Vagina (tissue), 2 donors: ENCODE measurements at places on chromosomes 3 and 15. TPM values are rescaled to one million over a fixed set of nuclear protein-coding genes. Genes with fewer than 3 reads are reported as not detected.

Gene GABRA5
- not detected for total RNA-seq

Gene NR2E3
- total RNA-seq: 0.98 TPM

Gene EXD1
- total RNA-seq: not detected

Gene ACKR4
- total RNA-seq: not detected

DNA sequence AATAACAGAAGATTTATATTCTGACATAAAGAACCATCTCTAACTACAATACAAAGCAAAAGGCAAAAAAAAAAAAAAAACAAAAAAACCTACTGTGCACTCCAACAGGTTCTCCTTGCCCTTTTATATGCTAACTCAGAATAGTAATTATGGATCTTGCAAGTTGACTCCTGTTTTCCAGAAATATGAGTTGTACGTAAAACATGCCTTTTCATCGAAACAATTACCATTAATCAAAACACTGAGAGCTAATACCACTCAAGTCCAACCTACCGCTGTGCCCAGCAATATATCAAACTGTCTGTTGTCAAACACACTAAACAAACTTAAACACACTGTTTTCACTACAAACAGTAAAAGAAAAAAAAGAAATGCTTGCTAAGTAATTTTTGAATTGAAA lies 389.8 kb downstream of the TBC1D5 start:
- H3K27me3 ChIP-seq: no peaks in the 10 kb centered on the region
- H3K4me3 ChIP-seq: no peak overlapping the region
- no peak for DNase-seq
- H3K27ac ChIP-seq: no peak overlapping the region
- peaks cover 36% of the 10 kb centered on the region for H3K4me1 ChIP-seq

DNA sequence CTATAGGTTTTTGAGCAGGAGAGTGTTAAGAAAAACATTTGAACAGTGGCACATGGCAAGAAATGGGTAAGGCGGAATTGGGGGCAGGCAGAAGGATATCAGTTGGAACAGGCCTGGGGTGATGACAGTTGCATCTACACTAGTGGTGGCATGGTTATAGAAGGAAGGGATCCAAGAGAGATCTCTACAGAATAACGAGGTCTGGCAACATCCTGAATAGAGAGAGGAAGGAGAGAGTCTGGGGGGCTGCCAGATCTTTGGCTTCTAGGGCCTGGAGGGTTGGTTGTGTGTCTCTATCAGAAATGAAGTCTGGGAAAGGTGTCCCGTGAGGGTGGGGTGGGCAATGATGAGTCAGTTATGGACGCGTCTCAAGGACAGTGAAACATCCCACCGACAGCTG lies 26.3 kb downstream of the FSTL1 start:
- H3K4me3 ChIP-seq: no peak overlapping the region
- no peak for DNase-seq
- H3K36me3 ChIP-seq: no peaks in the 10 kb centered on the region
- H3K27me3 ChIP-seq: no peaks in the 10 kb centered on the region
- H3K27ac ChIP-seq: peak overlapping the region; percentile 62

DNA sequence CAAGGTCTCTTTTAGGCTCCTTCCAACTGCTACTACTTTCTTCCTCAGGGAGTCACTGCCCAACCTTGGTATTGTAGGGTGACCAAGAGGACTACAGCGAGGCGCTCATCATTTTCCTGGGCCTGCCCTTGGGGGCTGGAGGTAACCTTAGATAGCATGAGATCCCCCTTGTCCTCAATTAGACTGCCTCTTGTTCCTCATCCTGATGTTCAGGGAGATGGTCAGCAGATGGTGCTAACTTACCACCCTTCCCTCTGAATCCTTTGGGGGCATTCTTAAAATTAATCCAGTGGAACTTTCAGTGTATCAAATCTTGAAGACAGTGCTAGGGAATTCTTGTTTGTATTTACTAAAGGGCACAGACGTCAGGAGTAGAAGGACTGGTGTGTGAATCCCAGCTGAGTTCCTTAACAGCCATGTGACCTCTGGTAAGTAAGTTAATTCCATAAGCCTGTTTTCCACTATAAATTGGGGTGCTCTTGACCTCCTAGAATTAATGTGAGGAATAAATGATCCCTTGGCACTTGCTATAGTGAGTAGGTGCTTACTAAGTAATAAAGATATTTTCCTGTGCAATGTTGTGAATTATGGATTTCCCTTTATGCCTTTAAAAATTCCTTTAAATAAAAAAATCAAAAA lies 4.1 kb upstream of the CLPX start:
- no peak overlapping the region for H3K27ac ChIP-seq
- no peaks in the 10 kb centered on the region for H3K36me3 ChIP-seq
- H3K4me1 ChIP-seq: peaks cover 3% of the 10 kb centered on the region

DNA sequence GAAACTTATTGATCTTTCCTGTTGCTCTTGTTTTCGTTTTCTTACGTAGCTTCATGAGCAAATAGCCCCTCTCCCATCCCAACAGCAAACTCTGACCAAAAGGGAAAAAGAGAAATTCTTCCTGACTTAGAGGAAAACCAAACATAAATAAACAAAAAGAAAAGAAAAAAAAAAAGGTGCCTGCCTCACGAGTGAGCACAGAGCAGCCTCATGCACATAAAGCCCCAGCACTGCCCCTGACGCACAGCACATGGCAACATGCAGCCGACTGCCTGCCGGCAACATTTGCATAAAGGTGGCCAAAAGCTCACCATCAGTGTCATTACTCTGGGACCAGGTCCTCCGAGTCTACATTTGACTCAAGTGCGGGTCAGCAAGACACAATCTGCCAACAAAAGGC lies 6.4 kb downstream of the POC1A start:
- DNase-seq: no peak
- H3K4me1 ChIP-seq: peaks cover 4% of the 10 kb centered on the region
- no peaks in the 10 kb centered on the region for H3K36me3 ChIP-seq
- no peaks in the 10 kb centered on the region for H3K27me3 ChIP-seq

- peak overlapping the region; percentile 40 for H3K27ac ChIP-seq
- no peaks in the 10 kb centered on the region for H3K27me3 ChIP-seq
- DNase-seq: peak; percentile 90
- no peak overlapping the region for H3K4me3 ChIP-seq
- peaks cover 24% of the 10 kb centered on the region for H3K36me3 ChIP-seq
- peaks cover 26% of the 10 kb centered on the region for H3K4me1 ChIP-seq
These were observed 17.6 kb downstream of the CALML4 start for GRCh38 chr15:68187559-68187958.

DNA sequence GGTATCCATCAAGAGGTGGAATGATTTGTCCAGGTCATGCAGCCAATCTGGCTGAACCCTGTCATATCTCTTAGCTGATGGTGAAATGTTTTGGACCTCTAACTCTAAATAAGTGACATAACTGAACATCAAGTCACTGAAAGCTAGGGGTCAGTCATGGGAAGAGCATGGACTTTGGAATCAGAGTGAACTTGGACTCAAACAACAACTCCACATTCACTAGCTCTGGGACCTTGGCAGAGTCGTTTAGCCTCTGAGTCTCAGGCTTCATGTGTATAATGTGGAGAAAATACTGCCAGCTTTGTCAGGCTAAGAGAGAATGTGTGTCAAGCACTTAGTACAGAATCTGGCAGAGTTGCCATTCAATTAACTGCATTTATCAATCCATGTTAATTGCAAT lies 557.8 kb upstream of the CFAP20DC start:
- no peak for DNase-seq
- no peak overlapping the region for H3K4me3 ChIP-seq
- H3K4me1 ChIP-seq: no peaks in the 10 kb centered on the region
- H3K36me3 ChIP-seq: no peaks in the 10 kb centered on the region
- H3K27me3 ChIP-seq: no peaks in the 10 kb centered on the region

GRCh38 chr3:89586676-89587075 lies 479.3 kb downstream of the EPHA3 start:
- no peaks in the 10 kb centered on the region for H3K27me3 ChIP-seq
- H3K4me1 ChIP-seq: no peaks in the 10 kb centered on the region
- no peaks in the 10 kb centered on the region for H3K36me3 ChIP-seq
- H3K27ac ChIP-seq: no peak overlapping the region
- no peak overlapping the region for H3K4me3 ChIP-seq
- no peak for DNase-seq

- no peaks in the 10 kb centered on the region for H3K27me3 ChIP-seq
- H3K4me1 ChIP-seq: peaks cover 34% of the 10 kb centered on the region
- H3K36me3 ChIP-seq: no peaks in the 10 kb centered on the region
- no peak overlapping the region for H3K4me3 ChIP-seq
These were observed 229.7 kb upstream of the TBL1XR1 start for GRCh38 chr3:177426878-177427495.

GRCh38 chr15:70475921-70476320 lies 287.4 kb downstream of the UACA start:
- no peak overlapping the region for H3K4me3 ChIP-seq
- no peaks in the 10 kb centered on the region for H3K27me3 ChIP-seq
- DNase-seq: no peak
- H3K36me3 ChIP-seq: no peaks in the 10 kb centered on the region
- peak overlapping the region; percentile 51 for H3K27ac ChIP-seq

GRCh38 chr3:98793971-98794370 lies 30.8 kb downstream of the ST3GAL6 start:
- H3K27ac ChIP-seq: no peak overlapping the region
- H3K4me3 ChIP-seq: no peak overlapping the region
- no peak for DNase-seq
- H3K4me1 ChIP-seq: no peaks in the 10 kb centered on the region
- no peaks in the 10 kb centered on the region for H3K36me3 ChIP-seq

GRCh38 chr15:75307778-75308390 lies 25.2 kb downstream of the GOLGA6D start:
- DNase-seq: peak; percentile 89
- H3K27me3 ChIP-seq: no peaks in the 10 kb centered on the region
- no peak overlapping the region for H3K4me3 ChIP-seq
- no peaks in the 10 kb centered on the region for H3K4me1 ChIP-seq

DNA sequence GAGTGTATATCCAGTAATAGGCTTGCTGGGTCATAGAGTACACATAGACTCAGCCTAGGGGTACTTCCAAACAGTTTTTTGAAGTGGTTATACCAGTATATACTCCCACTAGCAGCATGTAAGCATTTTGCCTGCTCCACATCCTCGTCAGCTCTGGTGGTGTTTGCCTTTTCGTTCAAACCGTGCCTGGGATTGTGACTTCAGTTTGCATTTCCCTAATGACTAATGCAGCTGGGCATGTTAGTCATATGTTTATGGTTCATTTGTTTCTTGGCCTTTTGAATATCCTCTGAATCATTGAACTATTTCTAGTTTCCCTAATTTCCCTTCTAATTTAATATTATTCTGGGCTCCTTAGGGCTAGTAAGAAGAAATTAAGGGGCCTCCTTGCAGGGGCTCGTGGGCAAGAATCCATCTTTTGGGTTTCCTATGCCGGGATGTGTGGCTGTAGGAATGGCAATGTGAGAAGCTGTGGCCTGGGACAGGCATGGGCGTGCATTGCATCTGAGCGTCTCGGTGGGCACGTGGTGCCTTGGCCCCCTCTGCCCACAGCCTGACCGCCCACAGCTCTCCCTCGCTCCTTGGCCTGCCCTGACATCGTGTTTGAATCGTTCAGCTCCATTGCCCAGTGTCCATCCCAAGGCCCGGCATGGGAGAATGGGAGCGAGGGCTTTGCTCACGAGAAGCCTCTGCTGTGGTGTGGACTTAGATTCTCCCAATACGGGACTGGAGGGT lies 26.4 kb downstream of the FAH start:
- H3K36me3 ChIP-seq: peaks cover 46% of the 10 kb centered on the region
- H3K27me3 ChIP-seq: no peaks in the 10 kb centered on the region
- no peak for DNase-seq
- peaks cover 17% of the 10 kb centered on the region for H3K4me1 ChIP-seq
- H3K4me3 ChIP-seq: no peak overlapping the region
- peak overlapping the region; percentile 1 for H3K27ac ChIP-seq

DNA sequence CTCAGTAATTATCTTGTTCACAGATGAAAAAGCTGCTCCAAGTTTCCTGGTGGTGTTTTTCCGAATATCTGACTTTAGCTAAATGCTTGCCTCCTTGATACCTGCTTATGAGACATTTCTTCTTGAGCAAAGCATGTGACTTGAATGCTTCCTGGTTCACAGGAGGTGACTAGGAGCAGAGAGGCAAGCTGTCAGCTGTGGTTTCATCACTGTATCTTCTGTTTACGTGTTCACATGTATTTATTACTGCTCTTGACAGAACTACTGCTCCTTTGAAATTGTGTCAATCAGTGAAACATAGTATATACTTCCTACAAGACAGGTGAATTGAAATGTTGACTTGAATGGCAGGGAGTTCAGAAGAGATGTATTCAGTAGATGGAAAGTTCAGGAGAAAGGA lies 8.9 kb upstream of the SPPL2A start:
- H3K4me3 ChIP-seq: no peak overlapping the region
- no peak overlapping the region for H3K27ac ChIP-seq
- H3K4me1 ChIP-seq: no peaks in the 10 kb centered on the region
- no peak for DNase-seq
- H3K36me3 ChIP-seq: no peaks in the 10 kb centered on the region

DNA sequence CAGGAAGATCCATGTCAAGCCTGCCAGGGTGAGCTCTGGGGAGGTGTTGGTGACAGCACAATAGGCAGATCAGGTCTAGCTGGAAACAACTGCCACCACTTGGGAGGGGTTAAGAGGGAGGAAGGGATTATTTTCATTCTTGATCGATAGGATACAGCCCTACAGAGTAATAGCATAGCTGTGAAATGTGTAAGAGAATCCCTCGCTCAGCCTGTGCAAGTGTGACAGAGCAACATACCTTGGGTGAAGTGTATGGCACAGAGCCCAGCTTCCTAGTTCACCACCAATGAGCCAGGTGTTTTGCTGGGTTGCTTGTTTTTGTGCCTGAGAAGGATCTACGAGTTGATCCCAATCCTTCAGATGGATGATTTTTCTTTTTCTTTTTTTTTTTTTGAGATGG lies 9.2 kb upstream of the DCUN1D1 start:
- H3K27ac ChIP-seq: no peak overlapping the region
- DNase-seq: no peak
- H3K4me3 ChIP-seq: no peak overlapping the region
- H3K27me3 ChIP-seq: no peaks in the 10 kb centered on the region
- no peaks in the 10 kb centered on the region for H3K36me3 ChIP-seq

DNA sequence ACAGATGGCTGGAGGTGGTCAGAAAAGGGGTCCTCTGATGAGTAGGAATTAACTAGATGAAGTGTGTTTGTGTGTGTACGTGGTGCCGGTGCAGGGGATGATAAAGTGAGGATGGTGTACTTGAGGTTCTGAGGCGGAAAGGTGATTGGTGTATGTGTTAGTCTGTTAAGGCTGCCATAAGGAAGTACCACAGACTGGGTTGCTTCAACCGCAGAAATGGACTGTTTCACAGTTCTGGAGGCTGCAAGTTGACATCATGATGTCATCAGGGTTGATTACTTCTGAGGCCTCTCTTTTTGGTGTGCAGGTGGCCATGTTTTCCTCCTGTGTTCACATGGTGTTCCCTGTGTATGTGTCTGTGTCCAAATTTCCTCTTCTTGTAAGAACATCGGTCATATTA lies 202.4 kb upstream of the RGMA start:
- no peaks in the 10 kb centered on the region for H3K27me3 ChIP-seq
- H3K27ac ChIP-seq: no peak overlapping the region
- H3K4me3 ChIP-seq: no peak overlapping the region
- H3K36me3 ChIP-seq: no peaks in the 10 kb centered on the region
- H3K4me1 ChIP-seq: no peaks in the 10 kb centered on the region

GRCh38 chr3:23324745-23325144 lies 121.6 kb downstream of the UBE2E2 start:
- no peaks in the 10 kb centered on the region for H3K36me3 ChIP-seq
- H3K27ac ChIP-seq: no peak overlapping the region
- H3K4me3 ChIP-seq: no peak overlapping the region
- H3K27me3 ChIP-seq: no peaks in the 10 kb centered on the region
